ENCODE measurements at places on chromosomes 11 and 22.

- DNase-seq = no peak
Observed at GRCh38 chr11:2571598-2572281, 126.9 kb downstream of the KCNQ1 start.

GRCh38 chr22:40418366-40419201 is 48.2 kb downstream of the SGSM3 start:
- no peak for DNase-seq

GRCh38 chr22:39469681-39470450 is 13.1 kb downstream of the MGAT3 start:
- no peak for DNase-seq

DNA sequence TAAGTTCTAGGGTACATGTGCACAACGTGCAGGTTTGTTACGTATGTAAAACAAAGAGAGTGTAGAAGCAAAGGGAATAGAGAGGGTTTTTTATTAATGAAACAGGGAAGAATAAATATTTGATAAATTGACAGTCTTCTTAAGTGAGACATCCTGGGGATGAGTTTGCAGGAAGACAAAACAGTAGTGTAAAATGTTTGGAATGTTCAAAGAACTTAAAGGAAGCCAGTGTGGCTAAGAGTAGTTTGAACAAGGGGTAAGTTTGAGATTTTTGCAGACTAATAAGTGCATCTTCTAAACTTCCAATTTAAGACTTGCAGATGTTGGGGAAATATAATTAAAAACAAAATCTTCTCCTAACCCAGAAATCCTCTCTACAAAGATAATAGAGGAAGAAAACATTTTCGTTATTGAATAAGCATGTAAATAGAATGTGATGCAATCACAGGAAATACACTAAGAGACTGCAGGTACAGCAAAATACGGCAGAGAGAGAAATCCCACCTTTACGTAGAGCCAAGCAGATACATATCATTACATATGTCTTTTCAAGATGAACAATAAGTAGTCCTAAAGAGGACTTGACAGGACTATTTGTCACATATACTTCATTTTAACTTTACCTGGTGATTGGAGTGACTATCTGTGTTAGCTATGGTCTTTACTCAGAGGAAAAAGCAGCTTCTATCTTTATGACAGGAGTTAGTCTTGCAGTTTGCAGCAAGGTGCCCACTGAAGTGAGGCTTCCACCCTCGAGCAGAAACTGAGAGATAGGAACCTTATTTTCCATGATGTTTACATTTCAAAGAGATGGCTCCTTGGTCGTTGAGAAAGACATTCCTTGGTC is 402.1 kb downstream of the CNTN5 start:
- no peak for DNase-seq

DNA sequence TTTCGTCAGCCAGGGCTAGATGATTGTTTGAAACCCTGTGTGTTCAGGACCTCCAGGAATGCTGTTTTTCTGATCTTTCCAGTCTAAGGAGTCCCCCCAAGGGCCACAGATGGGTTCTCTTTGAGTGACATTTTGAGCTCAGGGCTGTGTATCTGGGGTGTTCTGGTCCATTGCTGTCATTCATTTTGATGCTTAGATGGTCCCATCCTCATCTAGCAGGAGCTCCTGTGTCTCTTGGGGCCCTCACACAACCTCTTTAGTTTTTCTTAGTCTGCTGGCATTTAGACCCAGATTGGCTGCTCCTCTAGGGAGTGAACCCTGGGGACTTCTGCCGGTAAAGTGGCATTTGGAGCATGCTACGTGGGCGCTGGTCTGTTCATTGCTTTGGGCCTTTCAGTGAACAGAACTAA is 39.1 kb downstream of the MED15 start:
- no peak for DNase-seq

DNA sequence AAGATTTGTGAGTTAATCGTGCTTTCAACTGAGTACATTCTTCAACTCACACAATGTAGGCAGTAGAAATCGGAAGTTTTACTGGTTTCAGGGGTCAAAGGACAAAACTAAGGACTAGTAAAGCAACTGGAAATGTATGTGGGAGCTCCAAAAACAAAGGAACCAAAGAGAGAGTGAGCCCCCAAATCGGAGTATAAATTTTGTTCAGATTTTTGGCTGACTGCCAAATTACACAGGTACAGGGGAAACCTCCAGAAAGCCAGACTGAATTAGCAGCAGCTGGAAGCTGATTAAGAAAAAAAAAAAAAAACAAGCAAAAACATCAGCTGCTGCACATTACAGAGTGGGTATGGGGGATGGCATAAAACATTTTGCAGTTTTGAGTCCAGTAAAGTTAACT is 75.2 kb upstream of the GNAZ start:
- DNase-seq = no peak

DNA sequence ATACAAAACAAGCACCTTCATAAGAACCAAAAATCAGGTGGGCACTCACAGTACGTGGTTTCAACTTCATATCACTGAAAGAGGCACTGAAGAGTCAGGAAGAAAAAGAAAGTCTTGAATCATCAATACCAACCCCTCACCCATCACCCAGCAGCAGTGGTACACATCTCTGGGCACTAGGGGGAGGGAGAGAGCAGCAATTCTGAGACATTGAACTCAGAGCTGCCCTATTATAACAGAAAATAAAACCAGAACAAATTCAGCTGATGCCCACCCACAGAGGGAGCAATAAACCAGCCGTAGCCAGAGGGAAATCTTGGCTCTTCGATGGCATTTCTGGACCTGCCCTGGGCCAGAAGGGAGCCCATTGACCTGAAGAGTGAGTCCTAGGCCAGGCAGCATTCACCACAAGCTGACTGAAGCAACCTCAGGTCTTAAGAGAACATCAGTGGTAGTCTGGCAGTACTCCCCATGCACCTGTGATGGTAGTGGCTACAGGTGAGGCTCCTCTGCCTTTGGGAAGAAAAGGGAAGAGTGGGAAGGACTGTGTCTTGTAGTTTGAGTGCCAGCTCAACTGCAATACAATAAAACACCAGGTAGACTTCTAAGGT is 42.2 kb upstream of the FAM181B start:
- DNase-seq = peak; percentile 4

GRCh38 chr11:34270711-34271110 is 87.1 kb downstream of the ABTB2 start:
- no peak for DNase-seq

- no peak for DNase-seq
Observed at GRCh38 chr22:19169947-19170318, 8.6 kb downstream of the SLC25A1 start.

GRCh38 chr11:60378354-60378753 is at the start of gene MS4A7:
TSS of gene MS4A7 (plus strand) at chr11:60378532. CDS start at chr11:60383142, 4,610 bp downstream.
- no peak for DNase-seq

DNA sequence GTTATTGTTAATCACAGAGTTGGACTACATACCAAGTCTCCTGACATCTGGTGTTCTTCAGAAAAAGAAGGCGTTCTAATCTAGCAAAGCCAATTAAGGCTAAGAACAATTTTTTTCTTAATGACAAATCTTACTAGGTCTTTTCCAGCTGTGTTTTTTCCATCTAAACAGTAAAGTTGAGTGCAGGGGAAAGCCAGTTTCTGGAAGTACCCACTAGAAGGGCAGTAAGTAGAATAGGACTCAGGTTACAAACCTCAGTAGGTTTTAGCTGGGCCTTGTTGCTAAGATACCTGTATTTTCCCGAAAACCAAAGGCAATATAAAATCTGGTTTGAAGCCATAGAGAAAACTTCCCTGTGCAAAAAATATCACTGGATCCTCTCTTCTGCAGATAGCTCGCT is 351.9 kb downstream of the ETS1 start:
- DNase-seq = no peak

DNA sequence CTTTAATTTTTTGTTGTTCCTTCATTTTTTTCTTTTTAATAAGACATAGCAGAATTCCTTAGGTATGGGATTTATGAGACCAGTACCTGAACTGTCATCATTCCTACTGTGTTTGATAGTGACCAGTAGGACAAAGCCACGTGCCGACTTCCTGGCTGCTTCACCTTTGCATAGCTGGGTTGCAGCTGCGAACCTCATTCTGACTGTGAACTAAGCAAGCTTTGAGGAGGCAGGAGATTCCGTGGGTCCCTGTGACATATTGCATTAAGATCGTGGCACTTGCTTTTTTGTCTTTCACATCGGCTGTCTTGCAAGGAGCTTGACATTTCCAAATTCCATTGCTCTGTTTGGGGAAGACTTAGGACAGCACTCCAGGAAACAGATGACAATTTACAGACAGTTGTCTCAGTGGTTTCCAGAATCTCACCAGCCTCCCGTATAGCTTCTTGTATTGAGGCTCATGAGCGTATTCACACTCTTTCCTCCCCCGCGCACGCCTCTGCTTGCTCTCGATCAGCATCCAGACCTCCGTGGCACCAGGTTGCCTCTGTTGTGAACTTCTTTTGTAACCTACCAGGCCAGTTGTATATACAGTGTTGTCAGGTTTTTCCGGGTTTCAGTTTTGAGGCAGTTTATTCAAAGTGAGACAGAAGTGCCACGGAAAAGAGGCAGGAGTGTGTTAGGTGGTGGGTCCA is 101.7 kb downstream of the CWC15 start:
- DNase-seq = no peak

- no peak for DNase-seq
Observed at GRCh38 chr11:119175493-119176077, 7.1 kb downstream of the NLRX1 start.

GRCh38 chr11:79412761-79413160 is 28.1 kb downstream of the TENM4 start:
- no peak for DNase-seq

DNA sequence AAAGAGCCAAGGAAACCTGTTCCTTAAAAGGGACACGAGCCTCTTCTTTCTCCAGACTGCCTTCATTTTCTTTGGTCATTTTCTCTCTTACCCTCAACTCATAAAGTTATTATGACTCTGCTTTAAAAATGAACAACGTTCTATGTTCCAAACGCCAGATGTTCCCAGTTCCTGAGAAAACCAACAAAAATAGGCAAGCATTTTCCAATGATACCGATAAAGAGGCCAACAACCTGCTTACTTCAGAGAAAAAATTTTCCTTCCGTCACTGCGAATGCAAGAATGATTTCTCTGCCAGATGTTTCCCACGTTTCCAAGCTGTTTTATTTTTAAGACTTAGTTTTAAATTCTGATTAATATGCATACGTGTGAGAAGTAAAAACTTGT is 315 bp upstream of the TRPC6 start:
- no peak for DNase-seq

DNA sequence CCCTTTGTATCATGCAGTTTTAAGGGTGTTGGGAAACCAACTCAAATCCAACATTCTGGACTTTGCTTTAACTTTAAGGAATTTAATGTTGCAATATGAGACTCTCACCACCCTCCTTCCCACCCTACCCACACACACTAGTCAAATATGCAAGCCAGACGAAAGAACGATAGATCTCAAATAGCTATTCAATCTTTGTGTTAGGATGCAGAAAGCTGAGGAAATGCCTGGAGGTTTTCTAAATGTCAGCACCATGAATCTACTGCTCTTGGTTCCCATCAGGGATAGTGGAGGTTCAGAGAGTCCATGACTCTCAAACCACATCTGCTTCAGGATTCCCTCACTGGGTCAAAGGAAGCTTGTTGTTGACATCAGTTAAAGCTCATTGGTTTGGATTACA is 33.7 kb downstream of the EXPH5 start:
- DNase-seq = no peak

- DNase-seq = no peak
Observed at GRCh38 chr11:77212314-77213007, 84.4 kb downstream of the MYO7A start.

DNA sequence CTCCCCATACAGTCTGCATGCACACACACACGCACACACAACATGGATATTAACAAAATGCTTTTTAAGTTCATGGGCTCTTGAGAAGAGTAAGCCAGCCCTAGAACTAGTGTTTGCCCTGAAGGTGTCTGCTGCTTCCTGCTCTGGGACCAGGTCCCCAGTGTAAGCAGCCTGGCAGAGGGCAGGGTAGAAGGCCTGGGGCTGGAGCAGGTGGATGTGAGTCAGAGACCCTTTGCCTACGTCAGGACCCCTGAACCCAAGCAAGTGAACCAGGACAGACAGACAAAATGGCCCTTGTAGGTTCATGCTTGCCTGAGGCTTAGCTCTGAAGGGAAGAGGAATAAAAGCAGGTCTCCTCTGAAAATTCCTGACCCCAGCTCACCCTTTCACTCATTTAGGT is 357.9 kb downstream of the TBC1D22A start:
- DNase-seq = no peak

GRCh38 chr11:61112575-61112974 is 10.3 kb downstream of the CD5 start:
- DNase-seq = no peak

GRCh38 chr11:133386852-133387251 is 145.4 kb downstream of the OPCML start:
- no peak for DNase-seq

DNA sequence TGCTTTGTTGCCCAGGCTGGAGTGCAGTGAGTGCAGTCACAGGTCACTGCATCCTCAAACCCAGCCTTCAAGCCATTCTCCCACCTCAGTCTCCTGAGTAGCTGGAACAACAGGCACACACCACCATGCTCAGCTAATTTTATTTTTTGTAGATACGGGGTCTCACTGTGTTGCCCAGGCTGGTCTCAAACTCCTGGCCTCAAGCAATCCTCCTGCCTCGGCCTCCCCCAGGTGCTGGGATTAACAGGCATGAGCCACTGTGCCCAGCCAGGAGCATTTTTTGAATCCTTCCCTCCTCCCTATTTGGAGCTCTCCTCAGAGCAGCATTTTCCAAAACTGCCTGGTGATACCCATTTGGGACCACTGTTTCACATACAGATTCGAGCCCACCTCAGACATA is 77.2 kb downstream of the NCAPD3 start:
- DNase-seq = no peak

GRCh38 chr11:35035894-35036408 is 103.0 kb upstream of the CD44 start:
- DNase-seq = no peak

- peak; percentile 64 for DNase-seq
Observed at GRCh38 chr22:29268511-29269229, 602 bp downstream of the EWSR1 start.

DNA sequence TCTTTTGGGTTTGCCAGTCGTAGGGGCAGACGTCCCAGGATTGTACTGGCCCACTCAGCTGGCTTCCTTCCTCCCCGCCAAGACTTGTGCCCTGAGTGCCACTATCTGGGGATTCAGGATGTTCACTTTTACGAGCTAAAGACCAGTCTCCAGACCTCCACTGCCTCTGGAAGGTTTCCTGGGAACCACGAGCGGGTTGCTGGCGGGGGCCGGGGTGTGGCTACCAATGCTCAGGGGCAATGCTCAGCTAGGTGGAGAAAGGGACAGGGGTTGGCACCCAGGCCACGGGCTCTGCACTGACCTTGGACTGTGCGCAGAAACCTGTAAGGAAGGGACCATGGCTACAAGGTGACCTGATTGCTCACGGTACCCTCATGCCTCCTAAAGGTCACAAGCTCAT is 2.2 kb downstream of the NEFH start:
- no peak for DNase-seq

DNA sequence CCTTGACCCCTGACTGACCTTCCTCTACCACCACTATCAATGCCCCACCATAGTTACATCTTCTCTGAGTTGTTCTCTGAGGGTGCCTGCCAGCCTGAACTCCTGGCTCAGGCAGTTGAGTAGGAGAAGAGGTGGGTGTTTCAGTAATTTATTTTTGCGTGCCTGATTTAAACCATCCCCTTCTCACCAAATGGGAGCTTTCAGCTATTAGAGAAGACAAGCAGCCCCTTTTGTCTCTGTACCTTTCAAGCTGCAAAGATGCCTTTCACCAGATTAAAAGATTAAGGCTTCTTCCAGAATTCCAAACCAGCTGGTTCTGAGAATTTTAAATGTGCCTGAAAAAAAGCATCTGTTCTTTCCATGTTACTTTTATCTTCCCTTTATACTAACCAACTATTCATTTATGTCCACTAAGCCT is 223.8 kb downstream of the FAM76B start:
- DNase-seq = no peak

Measured in smooth muscle cell of the brain vasculature (primary cell).